WTC11 (cell line): ENCODE measurements at places on chromosomes 6 and 20.

GRCh38 chr20:5720696-5721095 is 29.5 kb upstream of the SHLD1 start:
- DNase-seq: no peak

- no peak for DNase-seq
These were observed 32.1 kb upstream of the PPP1R3G start for GRCh38 chr6:5053038-5053437.

- no peak for DNase-seq
These were observed 187.6 kb downstream of the SOX4 start for GRCh38 chr6:21781128-21781527.

GRCh38 chr6:113825781-113826180 is 31.4 kb upstream of the MARCKS start:
- DNase-seq: no peak
